ENCODE measurements at places on chromosomes 2 and 18.

- no peak for DNase-seq
Observed at GRCh38 chr2:230942920-230943896, 18.2 kb upstream of the GPR55 start.

DNA sequence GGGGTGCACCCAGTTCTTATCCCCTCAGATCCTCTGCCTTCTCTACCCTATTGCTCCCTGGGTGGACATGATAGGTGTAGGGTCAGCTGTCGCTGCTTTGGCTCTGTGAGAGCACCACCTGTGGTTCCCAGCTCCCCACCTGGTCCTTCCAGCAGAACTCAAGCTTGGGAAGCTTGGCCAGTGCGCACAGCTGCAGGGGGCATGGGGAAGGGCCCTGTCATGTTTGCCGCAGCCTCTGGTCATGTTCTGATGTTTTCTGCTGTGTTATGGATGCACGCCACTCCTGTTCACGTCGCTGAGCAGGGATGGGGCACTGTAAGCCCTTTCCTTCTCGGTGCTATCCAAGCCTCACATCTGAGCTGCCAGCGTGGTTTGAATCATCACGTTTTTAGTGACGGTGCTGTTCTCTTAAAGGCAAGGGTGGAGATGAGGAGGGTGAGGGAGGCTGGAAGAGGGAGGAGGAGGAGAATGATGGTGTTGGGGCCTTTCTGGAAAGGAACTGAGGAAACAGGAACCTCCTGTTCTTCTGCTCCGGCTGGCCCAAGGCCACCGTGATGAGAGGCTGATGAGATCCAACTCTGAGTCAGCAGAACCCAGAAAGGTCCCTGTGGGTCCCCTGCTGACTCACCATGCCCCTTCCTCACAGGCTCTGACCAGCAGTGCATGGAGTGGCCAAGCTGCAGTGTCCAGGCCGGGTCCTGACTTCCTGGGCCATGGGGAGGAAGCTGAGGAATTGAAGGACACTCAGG is 78.0 kb downstream of the LIPG start:
- no peak for DNase-seq

DNA sequence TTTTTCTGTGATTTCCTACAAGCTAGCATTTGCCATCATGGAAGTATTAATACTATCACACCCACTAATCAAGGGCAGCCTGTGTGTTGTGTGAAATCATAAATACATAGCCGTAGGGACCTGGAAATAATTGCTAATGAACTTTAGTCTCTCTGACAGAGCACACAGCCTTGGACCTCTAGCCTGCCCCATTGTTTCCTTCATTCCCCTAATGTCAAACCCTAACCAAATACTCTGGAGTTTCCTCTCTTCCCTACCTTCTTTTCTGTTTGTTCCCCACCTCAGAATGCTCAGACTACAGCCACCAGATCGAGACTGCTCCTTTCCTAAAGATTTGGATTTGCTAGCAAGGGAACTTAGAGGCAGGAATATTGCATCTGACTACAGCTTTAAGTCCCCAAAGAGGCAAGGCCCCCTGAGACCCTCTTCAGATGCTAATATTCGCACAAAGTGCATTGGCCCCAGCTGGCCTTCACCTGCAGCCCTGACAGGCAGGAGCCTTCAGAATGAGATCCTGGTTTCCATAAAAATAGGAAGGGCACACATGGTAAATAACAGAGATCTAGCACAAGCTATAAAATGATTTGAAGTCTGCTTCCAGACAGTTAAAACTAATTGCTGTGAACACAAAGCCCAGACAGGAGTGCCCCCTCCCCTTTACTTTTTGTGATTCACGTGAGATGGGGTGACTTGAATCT is 279.2 kb upstream of the DCC start:
- no peak for DNase-seq

DNA sequence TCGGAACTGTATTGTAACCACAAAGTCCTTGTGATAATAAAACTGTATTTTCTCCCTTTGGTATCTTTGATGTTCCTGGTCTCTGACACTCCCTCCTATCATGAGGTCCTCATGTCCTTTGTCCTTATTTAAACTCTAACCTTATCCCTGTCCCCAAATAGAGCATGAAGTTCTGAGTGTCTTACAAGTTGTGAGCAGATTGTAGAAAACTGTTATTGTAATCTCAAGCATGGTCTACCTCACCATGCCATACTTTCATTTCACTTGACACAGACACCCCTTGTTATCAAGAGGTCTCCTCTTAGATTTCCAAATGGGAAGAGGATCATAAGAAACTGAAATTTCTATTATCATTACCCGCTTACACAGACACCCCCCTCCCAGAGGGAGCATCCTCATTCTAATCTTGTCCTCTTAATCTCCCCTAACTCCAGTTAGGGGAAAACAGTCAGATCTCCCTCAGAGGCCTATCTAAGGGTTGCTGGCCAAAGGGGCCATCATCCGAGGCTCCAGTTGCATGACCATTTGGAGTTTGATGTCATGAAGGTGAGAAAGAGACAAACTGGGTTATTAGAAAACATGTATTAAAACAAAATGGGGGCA is 29.0 kb downstream of the MYO3B start:
- DNase-seq = no peak

GRCh38 chr18:457521-458412 is 42.7 kb downstream of the COLEC12 start:
- DNase-seq = no peak

DNA sequence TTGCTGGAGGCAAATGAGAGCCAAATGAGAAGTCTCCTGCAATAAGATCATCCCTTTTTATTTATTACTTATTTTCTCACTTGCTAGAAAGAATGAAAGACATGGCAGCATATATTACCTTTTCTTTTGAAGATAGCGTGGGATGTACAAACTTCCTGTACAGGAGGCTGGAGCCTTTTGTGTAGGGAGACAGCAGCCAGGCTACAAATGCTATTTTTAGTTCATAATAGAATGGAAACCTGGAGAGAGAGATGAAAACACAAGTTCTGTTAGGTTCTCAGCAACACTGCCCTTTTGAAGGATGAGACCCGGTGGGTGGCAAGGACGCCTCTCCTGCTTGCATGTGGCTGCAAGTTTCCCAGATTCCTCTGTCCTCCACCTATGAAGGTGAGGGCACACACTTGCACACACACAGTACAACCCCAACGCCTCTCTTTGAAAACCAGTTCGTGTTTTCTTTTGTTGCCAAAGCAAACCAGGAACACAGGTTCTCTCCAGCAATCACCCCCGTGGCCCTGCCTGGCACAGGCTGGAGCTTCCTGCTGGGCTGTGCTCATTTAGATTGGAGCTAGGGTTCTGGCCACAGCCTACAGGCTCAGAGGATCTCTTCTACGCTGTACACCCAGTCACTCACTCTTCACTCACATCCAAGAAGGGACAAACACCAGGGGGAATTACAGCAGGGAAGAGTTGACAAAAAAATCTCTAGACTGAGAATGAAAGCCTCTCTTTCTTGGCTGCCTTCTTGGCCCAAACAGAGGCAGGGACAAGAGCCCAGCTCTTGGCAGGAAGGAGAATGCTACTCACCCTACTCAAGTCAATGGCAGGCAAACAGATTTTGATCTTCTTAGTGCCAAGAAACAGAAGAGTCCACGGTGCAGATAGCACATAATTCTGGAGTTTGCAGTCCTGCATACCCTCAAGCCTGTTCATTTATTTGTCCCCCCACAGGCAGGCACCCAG is 55.6 kb downstream of the MRPL35 start:
- no peak for DNase-seq

- no peak for DNase-seq
Observed at GRCh38 chr18:7696780-7697179, 129.7 kb downstream of the PTPRM start.

GRCh38 chr2:236824836-236825235 is 255.2 kb downstream of the ACKR3 start:
- DNase-seq = no peak

- DNase-seq = no peak
Observed at GRCh38 chr2:227125506-227125905, 38.5 kb downstream of the COL4A4 start.

DNA sequence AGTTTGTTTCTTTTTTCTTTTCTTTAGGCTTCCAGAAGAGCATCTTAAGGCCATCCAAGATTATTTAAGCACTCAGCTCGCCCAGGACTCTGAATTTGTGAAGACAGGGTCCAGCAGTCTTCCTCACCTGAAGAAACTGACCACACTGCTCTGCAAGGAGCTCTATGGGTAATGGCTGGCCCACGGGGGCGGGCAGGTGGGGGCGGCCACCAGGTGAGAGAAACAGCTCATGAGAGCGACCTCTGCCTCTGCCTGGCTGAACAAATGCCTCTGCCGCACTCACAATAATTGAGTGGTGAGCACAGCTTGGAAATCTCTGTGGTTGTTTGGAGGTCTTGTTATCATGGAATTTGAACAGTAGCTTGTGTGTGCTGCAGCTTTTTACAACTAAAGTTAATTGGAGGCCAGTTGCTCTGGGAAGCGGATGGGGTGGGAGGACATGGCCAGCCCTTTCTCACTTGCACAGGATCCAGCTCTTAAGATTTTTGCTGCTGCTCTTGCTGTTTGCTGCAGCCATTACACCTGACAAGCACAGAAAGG is 70.4 kb downstream of the INPP5D start:
- no peak for DNase-seq

DNA sequence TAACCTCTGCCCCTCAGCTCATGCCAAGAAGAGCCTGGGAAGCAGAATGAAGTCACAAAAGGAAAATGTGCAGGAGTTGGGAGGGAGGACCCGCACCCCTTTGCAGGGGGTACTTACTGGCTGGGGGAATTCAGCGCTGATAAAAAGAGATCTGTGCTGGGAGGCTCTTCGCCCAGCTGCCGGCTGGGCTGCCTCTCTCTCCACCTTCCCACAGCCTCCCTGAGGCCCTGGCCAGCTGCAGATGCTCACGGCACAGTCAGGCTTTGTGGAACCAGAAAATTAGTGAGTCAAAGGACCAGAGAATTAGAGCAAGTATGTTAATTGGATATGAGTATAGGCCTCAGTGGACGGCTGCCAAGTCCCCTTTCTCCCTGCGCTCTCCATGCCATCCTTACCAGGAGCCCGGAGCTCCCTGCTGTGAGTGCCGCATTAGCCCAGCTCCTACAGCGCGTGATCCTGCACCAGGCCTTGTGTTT is 181.7 kb upstream of the SH3BP4 start:
- DNase-seq = no peak
